ENCODE measurements at places on chromosomes 5 and 9. TPM values are rescaled to one million over a fixed set of nuclear protein-coding genes. Genes with fewer than 3 reads are reported as not detected.

Gene SARDH
- total RNA-seq, result 0.96 TPM

Gene FRMPD1
- total RNA-seq, result not detected

Gene GTF2H2C
- 22.2 TPM for total RNA-seq

Gene GRIN3A
- not detected for total RNA-seq

Gene LCN2
- total RNA-seq, result 154 TPM

Gene SOHLH1
- total RNA-seq, result not detected

Gene IFNB1
- not detected for total RNA-seq

All from tracheal epithelial cell (primary cell).